ENCODE measurements at places on chromosomes 4 and X.

- no peak for DNase-seq
Observed at GRCh38 chr4:81120055-81120454, 89.5 kb downstream of the BMP3 start.

- DNase-seq: no peak
Observed at GRCh38 chrX:10158279-10159144, 1.7 kb downstream of the CLCN4 start.

DNA sequence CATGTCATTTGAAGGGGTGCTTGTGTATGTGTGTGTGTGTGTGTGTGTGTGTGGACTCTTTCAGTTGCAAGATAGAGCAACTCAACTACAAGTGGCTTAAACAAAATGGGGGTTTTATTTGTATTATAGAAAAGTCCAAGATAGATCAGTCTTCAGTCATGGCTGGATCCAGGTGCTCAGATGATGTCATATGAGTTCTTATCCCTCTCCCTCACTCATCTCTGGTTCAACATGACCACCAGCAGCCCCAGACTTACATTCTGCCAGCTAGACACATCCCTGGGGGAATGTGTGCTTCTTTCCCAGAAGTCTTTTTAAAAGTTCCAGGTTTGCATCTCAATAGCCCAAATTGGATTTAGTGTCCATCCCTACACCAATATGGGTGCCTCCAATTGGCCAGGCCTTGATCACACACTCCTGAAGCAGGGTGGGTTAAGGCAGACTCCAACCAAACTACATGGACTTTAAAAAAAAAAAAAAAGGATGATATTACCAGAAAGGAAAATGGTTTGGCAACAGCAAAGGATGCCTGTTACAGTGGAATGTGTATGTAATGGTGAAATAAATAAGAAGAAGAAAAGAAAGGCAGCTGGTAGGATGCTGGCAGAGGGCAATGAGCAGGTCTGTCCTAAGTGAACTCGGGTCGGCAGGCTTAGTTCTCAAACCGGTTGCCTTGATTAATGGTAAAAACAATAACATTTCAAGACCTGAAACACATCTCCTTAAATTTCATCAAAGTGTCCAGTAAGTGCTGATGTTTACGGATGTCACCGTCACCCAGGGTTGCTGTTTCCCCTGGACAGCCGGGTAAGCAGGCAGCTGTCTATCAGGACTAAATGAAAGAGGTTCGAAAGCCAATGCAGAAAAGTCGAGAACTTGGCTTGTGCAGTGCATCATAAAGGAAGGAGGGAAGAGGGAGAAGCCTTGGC, 107.7 kb downstream of the SMIM20 start:
- DNase-seq: no peak

DNA sequence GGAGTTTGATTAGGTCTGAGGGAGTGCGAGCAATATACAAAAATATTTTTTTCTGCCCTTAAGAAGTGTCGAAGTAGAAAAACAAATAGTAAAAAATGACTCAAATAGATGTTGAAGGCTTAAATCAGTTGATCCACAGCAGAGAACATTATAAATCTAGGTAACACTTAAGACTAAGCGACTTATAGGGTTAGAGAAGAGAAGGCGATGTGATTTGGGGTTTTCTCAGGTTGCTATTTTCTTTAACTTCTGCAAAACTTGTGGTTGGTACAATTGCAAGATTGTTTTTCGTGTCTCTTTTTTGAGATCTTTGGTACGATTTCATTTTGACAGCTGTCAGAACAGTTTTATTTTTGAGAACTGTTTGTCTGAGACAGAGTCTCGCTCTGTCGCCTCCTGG, 1479.5 kb downstream of the PCDH7 start:
- no peak for DNase-seq

GRCh38 chr4:61201961-61202637, 2.0 kb downstream of the ADGRL3 start:
- DNase-seq: no peak

Measured in iPS DF 6.9 (cell line).